ENCODE measurements at places on chromosomes 5 and 9.

DNA sequence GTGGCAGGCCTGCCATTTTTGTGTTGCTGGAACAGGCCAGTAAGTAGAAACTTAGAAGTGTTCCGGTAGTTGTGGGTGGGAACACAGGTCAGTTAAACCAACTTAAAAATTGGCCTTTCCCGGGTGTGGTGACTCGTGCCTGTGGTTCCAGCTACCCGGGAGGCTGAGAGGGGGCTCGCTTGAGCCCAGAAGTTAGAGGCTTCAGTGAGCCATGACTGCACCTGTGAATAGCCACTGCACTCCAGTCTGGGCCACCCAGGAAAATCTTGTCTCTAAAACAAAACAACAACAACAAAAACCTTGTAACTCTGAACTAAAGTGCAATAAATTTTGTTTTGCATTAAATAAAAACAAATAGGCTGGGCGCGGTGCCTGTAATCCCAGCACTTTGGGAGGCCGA is 1.4 kb upstream of the NHP2 start:
- DNase-seq, result no peak

- DNase-seq, result no peak
Observed at GRCh38 chr9:137534256-137535119, 15.7 kb downstream of the PNPLA7 start.

GRCh38 chr5:172715421-172715780 is 55.6 kb downstream of the DUSP1 start:
- DNase-seq, result no peak

DNA sequence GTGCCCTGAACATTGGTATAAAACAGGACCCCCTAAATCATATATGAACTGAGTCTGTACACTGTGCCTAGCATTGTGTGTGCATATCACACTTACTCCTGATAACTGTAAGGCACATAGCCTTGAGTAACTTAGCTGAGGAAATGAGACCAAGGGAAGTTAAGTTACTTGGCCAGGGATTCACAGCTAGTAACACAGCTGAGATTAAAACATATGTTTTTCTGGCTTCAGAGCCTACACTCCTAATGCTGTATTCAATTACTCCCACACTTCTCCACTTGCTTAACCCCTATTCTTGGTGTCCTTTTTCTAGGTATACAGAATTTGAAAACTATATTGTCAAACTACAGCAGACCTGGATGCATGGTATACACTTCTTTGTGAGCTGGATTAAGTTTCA is 12.8 kb downstream of the GHR start:
- no peak for DNase-seq

DNA sequence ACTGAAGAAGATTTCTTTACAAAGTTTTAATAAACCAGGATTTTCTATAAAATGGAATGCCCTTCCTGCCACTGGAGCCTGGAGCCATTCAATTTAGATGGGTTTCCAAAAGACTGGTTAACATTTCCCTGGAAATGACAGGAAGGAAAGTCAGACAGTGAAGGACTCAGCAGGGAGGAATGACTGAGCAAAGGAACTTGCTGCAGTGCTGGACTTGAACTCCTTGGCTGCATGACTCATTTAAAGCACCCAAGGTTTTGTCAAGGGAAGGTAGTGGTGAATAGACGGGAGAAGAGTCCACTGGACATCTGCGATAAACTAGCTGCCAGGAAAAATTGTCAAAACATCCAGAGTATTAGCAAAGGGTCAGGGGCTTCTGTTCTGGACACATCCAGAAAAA is 163.8 kb upstream of the SLC28A3 start:
- DNase-seq, result no peak

DNA sequence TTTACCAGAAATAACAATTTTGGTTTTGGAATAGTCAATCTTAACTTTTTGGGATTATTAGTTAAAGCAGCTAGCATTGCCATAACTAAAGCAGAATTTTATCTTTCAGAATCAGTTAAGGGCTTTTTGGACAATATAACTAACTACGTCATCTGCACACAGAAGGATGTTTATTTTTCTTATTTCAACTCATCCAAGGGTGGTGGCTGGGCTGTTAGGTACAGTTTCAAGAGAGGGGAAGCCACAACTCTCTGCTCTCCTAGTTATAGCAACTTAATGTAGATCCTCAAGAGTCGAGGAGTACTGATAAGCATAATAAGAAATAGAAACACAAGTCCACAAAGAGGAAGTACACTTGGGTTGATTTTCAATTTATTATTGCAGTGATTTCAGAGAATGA is 65.6 kb downstream of the ANKRD55 start:
- no peak for DNase-seq
